ENCODE measurements at places on chromosomes 16 and 17.

- no peak for DNase-seq
Observed at GRCh38 chr17:42403150-42403549, 14.9 kb upstream of the STAT3 start.

DNA sequence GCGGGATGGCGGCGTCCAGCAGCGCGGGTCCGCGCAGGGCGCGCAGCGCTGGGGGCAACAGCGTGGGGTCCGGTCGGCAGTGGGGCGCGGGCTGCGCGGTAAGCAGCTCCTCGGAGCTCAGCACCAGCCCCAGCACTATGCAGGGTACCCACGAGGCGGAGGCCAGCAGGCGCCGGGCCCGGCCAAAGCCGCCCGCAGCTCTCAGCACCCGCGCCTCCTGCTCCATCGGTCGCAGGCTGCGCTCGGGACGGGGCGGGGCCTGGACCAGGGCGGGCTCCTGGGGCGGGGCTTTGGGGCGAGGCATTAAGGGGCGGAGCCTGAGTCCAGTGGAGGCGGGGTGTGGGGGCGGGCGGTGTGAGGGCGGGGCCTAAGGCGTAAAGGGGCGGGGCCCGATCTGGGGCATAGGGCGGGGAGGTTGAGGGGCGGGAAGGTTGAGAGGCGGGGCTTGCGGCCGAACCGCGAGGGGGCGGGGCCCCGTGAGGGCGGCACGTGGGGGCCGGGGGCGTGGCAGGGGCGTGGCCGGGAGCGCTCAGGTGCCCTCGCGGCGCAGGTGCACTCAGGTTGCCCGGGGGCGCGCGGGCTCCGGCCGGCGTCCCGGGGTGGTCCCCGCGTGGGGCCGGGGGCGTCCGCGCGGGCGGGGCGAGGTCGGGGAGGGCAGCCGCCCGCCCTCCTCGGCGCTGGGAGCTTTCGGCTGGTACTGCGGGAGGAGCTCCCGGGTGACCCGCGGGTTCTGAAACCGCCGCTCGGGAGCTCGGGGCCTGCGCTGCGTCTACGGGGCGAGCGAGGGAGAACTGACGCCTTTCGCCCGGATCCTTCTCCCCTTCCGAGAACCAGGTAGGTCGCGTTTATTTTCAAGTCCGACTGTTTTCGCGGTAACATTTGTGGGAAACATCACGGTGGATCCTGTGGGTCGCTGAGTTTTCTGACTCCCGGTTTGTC is 1.4 kb upstream of the SLC22A31 start:
- DNase-seq = peak; percentile 87

GRCh38 chr16:57379579-57379978 is 7.3 kb downstream of the CX3CL1 start:
- no peak for DNase-seq

DNA sequence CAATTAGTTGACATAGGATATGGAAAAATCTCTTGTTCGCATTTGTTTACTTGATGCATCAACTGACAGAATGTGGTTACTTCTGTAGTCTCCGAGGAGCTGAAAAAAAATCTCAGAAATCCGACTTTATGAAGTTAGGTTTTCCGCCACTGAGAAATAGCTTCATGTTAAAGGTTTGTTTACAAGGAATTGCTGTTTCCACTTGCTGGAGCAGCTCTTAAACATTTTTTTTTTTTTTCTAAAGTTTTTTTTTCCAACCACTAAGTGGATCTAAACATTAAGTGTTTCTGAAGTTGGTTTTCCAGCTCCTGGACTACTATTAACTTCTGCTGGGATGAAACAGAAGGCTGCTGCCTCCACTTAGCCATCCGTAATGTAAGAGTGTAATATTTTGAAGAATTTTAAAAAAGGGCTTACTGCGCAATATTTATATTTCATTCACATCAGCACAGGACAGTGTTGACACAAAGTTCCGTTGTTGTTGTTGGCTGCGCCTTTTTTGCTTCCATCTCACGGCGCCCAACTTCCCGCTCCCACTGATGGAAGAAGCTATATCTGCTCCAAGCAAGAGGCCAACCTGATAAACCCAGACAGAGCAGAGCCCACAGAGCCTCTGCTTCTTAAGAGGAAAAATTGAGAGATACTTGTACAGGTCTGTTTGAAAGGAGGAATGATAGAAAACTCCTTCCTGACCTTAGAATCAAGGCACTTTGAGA is 167.7 kb upstream of the KCNJ16 start:
- DNase-seq = peak; percentile 54

DNA sequence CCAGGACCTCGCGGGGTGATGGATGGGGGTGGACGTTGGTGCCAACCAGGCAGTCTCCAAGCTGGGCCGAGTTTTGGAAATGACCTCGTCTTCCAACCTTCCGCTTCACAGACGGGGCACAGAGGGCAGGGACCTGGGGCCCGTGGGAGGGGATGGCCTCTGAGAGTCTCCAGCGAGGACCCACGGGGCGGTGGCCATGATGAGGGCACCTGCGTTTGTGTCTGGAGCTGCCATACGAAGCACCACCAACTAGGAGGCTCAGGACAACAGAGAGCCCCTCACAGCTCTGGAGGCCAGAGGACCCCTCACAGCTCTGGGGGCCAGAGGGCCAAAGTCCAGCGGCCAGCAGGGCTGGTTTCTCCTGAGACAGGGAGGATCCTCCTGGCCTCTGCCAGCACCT is 26.5 kb downstream of the SOX8 start:
- DNase-seq = no peak

- DNase-seq = no peak
Observed at GRCh38 chr16:31107465-31107867, 720 bp upstream of the BCKDK start.

DNA sequence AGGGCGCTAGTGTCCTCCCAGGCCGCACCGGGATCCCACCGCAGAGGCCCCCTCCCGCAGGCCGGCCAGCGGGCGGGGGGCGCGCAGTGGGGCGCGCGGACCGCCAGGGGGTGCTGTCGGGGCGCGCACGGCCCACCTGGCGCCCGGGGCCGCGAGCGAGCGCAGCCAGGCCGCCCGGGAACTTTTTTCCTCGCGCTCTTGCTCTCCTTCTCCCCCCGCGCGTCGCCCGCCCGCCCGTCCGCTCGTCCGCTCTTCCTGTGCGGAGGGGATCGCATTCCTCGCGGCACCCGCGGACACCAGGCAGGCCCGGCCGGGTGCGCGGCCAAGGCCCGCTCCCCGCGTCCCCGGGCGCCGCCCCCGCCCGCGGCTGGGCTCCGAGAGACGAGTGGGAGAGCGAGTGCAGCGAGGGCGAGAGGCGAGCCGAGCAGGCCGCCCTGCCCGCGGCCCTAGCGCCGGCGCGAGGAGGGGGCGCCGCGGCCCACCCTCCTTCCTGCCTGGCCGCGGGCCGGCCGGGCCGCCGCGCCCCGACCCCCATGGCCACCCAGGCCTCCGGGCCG is at the start of gene RAI1:
Gene RAI1, plus strand, starts transcription at position 272 of the 557 bp plus-strand sequence. CDS start 111,491 bp downstream, outside the sequence.
- peak; percentile 92 for DNase-seq

DNA sequence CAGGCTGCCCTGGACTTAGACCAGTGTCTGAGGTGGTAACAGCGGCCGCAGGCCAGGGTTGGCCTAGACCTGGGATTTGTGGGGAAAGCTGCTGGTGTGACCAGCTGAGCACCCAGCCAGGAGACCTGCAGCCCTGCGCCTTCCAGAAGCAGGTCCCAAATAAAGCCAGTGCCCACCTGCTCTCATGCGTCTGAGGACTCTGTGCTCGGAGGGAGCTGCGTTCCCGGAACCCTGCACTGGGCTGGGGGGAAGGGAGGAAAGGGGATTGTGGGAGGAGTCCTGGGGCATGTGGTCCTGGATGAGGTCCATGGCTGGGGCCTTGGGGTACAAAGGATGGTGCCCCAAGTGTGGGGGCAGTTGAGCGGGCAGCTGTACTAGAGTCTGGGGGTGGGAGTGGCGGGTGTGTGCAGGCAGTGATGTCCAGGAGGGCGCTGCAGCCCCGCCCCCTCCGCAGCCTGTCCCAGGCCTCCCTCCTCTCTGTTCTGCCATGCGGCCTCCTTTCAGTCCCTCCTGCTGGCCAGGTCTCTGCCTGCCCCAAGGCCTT is 1.8 kb upstream of the NECAB2 start:
- no peak for DNase-seq

GRCh38 chr16:3508736-3509135 is 7.9 kb downstream of the CLUAP1 start:
- DNase-seq = no peak

DNA sequence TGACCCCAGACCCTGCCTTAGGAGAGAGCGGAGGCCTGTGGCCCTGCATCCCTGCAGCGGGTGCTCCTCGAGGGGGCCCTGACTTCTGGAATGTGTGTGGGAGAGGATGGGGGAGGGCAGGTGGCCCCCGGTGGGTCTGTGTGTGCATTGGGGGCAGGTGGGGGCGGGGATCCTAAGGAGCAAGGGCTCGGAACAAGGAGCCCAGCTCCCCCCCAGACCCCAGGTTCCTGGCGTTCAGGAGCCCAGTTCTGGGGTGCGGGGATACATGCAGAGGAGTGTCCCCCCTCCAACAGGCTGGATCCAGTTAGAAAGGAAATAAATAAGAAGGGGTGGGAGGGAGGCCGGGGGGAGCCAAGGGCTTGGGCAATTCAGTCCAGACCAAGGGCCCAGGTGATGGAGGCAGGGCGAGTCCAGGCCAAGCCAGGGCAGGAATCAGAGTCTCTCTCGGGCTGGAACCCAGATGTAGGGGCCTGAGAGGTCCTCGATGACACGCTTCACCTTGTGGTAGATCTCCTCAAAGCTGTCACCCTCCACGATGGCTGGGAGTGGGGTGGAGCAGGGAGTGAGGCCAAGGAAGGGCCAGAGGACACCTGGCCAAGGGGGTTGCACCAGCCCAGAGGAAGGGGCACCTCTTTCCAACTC is 11.2 kb upstream of the ASGR1 start:
- no peak for DNase-seq

GRCh38 chr16:8935989-8936388 is 27.7 kb downstream of the USP7 start:
- no peak for DNase-seq

GRCh38 chr17:48160177-48161081 is 52.9 kb downstream of the SNX11 start:
- no peak for DNase-seq

GRCh38 chr17:70636517-70637133 is 467.3 kb downstream of the KCNJ2 start:
- DNase-seq = peak; percentile 83

DNA sequence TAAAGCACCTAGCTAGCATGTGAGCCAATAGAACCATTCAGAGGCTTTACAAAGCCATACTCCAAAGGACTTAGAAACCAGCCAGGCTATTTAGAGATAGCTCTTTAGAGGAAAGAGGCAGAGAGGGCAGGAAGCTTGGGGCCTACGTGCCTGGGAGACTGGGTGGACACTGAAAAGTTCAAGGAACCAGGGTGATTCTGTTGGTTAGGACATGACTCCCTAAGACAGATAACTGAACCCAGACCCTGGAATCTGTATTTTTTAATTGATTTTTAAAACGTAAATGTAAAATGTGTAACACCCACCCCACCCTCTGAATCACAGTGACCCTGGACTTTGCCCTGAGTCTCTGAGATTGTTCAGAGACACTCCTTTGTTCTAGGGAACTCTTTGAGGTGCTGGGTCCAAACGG is 16.1 kb upstream of the GNA13 start:
- DNase-seq = no peak

- DNase-seq = no peak
Observed at GRCh38 chr17:80119839-80120238, 18.5 kb downstream of the GAA start.

GRCh38 chr17:45970659-45971058 is 28.4 kb upstream of the STH start:
- no peak for DNase-seq

DNA sequence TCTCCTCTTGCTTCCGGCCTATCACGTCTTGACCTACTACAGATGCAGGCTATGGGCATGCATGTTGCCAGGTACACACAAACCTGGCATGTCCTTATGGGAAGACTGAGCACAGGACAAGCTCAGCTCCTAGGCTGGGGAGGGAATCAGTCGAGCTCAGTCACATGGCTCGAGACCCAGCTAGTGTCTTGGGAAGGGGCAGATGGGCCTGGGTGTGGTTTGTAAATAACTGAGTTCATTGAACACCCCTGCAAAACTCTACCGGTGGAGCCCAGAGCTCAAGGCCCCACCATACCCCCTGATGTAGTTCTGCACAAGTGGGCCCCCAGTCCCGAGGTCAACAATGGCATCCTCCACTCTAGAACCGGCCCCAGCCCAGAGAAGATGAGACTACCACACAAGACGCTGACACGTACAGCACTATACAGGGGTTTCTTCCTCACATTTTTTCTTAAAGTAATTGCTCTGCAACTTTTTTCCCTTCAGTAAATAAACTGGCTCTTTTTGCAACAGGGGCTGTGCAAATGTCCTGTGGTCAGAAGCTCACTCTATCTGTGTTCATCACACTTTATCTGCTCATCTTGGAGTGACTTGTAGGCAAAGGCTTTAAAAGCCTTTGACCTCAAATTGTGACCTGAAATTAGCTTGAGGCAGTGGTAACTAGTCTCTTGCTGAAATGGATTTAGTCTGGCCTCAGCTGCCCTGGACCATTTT is 22.9 kb downstream of the ZNHIT3 start:
- DNase-seq = no peak

DNA sequence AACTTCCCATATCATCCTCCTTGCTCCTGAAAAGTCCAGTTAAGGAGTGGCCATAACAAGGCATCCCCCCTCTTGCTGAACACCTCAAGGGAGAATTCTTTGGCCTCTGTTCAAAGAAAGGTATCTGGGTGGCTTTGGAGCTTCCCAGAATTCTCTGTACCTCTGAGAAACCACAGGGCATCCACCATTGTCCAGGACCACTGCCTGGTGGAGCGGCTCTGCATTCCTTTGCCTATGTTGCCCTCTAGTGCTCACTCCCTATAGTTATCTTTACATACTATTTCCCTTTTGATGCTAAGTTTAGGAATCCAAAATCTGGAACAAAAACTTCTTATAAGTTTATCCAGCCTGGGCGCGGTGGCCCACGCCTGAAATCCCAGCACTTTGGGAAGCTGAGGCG is 30.3 kb downstream of the CHD9NB start:
- DNase-seq = peak; percentile 84

DNA sequence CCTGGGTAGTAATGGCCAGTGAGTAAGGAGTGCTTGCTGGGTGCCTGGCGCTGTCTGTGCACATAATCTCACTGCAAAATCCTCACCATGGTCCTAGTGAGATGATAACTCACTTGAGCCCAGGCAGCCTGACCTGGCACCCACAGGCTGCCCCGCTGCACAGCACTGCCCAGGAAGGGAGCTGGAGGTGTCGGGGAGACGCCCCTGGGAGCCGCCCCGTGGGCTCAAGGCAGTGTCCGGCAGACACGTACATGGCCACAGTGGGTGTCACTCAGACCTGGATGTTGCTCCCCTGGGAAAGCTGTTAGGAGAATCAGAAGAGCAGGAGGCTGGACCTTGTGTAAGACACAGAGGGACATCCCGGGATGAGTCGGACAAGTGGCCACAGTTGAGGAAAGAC is 44.2 kb downstream of the BEAN1 start:
- DNase-seq = no peak
